Stimulated activated CD4-positive, alpha-beta T cell treated with anti-CD3 and anti-CD28 coated beads, Interleukin-15, amount 100 ng/mL, for 1 hour (primary cell): ENCODE measurements at places on chromosomes 16 and 17.

- DNase-seq, result peak; percentile 29
These were observed 19.7 kb downstream of the GOSR2 start for GRCh38 chr17:46942441-46943217.

- no peak for DNase-seq
These were observed 26.9 kb upstream of the LITAF start for GRCh38 chr16:11613381-11614303.

DNA sequence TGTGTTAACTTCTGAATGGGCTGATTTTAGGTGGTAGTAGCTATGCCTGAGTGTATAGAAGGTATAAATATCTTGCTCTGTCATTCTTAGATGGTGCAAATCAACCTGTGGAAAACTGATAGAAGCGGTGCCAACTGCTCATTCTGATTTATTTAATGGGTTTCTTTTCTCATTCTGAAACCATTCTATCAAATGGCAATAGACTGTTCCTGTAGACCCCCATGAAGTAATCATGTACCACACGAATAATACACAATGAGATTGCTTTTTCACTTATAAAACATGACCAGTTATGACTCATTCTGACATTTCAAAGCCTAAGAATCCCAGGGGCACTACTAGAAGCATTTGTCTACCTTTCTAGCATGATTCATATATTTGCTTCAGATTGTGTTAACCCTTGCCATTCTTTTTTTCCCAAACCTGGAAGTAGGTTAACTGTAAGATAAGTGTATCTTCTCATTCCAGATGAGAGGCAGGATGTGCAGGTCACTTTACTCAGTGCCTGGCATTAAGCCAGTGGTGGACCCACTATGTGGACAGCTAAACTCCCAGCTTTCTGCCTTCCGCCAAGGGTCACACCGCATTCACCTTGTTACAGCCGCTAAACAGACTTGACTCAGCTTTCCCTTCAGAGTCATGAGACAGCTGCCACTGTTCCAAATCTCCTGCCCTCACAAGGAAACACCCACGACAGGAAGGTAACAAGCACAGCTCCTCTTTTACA lies 16.4 kb upstream of the SLC16A11 start:
- DNase-seq, result no peak

GRCh38 chr16:58280846-58281301 lies 14.0 kb downstream of the PRSS54 start:
- no peak for DNase-seq

GRCh38 chr17:823501-823902 lies 41.3 kb downstream of the MRM3 start:
- no peak for DNase-seq

DNA sequence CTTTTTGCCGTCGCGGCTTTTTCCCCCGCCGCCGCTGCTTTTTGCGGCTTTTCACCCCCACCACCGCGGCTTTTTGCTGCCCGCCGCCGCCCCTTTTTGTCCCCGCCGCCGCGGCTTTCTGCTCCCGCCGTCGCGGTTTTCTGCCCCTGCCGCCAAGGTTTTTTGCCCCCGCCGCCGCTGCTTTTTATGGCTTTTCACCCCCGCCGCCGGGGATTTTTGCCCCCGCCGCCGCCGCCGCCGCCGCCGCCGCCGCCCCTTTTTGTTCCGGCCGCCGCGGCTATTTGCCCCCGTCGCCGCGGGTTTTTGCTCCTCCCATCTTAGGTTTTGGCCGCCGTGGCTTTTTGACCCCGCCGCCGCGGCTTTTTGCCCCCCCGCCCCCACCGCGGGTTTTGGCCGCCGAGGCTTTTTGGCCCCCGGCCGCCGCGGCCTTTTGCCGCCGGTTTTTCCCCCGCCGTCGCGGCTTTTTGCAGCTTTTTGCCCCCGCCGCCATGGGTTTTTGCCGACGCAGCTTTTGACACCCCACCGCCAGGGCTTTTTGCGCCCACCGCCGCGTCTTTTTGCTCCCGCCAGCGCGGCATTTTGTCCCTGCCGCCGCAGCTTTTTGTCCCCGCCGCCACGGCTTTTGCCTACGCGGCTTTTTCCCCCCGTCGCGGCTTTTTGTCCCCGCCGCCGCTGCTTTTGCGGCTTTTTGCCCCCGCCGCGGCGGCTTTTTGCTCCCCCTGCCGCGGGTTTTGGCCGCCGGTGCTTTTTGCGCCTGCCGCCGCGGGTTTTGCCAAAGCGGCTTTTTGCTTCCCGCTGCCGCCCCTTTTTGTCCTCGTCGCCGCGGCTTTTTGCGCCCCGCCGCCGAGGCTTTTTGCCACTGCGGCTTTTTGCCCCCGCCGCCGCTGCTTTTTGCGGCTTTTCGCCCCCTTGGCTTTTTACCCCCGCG lies 519.4 kb upstream of the WSB1 start:
- no peak for DNase-seq

DNA sequence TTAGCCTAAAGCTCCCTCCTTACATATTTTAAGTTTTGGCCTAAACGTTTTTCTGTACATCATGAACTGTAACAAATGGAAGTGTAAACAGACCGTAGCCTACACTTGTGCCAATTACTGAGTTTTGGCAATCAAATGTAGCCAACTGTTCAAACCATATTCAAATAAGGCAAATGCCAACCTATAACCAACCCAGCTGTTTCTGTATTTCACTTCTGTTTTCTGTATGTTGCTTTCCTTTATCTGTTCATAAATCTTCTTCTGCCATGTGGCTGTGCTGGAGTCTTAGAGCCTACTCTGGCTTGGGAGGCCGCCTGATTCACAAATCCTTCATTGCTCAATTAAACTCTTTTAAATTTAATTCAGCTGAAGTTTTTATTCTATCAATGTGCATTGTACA lies 6.9 kb upstream of the C16orf78 start:
- no peak for DNase-seq

- DNase-seq, result no peak
These were observed 8.3 kb downstream of the CDH16 start for GRCh38 chr16:66910175-66910940.

DNA sequence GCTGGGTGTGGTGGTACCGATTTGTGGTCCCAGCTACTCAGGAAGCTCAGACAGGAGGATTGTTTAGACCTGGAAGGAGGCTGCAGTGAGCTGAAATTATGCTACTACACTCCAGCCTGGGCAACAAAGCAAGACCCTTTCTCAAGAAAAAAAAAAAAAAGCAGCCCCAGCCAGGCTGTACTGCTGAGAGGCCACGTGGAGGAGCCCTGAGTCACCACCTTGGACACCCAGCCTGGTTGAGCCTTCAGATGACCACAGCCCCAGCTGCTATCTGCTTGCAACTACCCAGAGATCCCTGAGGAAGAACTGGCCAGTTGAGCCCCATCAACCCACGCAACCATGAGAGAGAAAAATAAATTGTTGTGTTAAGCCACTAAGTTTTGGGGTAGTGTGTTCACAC lies 23.6 kb upstream of the GPRC5C start:
- no peak for DNase-seq
